Fibroblast of skin of left biceps (primary cell): ENCODE measurements at places on chromosomes 3 and 15.
A peak's percentile ranks its signal among the peaks of the same experiment; 100 is the strongest.

DNA sequence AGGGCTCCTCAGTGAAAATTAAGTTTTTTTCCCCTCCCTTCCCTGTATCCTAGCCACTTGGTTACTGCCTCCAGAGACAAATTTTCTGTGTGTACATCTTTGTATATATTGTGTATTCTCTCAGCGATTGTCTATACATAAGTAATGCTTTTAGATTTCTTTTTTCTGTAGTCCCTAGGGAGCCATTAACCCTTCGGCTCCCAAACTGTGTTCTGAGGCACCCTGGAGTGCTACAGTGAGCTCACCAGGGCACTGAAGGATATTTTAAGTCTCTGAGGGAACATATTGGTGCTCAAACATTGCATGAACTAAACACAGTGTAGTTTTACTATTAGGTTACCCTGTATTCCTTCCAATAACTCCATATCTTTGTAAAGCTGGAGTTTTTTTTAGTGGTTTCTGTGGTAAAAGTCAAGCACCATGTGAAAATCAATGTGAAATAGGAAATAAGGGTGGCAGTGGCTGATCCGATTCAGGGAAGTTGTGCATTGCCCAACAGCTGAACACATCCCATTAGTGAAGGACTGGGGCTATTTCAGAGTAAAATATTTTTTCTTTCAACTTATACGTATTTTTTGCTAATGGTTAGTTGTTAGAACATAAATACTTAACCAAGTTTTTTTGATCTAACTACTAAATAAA is 43.0 kb downstream of the USP13 start:
- DNase-seq = no peak

GRCh38 chr15:90829942-90830440 is 38.4 kb upstream of the FURIN start:
- DNase-seq = no peak

- DNase-seq = no peak
Observed at GRCh38 chr3:65582012-65582717, 456.6 kb downstream of the MAGI1 start.

GRCh38 chr3:129161860-129162271 is 1.0 kb upstream of the ISY1 start:
- no peak for DNase-seq

- no peak for DNase-seq
Observed at GRCh38 chr3:197533396-197533795, 22.4 kb downstream of the BDH1 start.

DNA sequence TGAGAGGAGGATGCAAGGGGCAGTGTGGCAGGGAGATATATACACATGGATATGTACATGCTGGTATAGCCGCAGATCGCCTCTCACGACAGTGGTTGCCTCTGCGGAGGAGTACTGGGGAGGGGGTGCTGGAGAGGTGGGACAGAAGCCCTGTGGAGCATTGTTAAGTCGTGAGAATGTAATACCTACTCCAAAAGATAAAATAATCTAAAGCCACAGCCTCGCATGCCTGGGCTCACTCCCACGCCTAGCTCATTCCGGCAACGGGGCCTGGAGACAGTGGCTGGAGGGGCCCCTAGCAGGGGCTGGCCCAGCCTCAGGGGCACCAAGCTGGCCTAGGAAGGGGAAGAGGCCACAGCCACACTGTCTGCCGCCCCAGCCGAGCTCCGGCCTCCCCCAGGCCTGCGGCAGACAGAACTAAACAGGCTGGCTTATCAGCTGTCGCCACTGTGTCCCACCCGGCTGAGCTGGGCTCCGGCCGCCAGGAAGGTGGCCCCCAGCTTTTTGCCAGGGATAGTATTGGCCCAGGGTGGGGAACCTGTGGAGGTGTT is 65.1 kb upstream of the LCTL start:
- no peak for DNase-seq

DNA sequence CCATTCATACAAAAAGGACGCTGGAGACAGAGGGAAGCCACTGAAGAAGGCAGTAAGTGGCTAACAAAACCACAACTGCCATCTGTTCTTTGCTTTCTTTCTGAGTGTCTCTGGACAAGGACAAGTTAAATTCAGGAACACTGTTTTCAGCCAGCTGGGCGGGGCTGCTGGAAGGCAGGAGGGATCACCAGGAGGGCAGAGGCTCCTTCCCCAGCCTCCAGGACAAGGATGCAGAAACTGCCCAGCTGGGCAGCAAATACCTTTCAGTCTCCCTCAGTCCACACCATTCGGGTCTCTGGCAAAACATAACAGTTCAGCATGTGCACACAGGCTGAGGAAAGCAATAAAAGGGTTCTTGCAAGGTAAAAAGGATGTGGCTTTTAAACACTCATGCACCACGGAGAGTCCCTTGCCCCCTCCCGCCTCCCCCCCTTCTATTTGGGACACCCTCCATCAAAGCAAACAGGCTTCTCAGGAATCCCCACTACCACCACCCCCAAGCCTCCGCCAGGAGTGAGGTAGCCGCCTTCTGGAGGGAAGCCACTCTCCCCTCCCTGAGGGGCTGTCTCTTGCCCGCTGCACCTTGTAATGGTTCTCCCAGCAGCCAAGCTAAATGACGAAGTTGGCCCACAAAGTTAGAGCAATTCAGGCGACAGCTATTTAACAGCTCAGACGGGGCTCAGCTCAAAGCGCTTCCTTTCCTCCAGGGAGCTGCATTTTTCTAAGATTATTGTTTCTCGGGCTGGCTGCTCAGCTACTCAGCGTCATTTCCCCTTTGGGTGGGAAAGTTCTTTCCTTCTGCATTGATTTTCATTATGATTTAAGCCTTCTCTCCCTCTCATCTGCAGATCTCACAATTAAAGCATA is 3.8 kb downstream of the HEG1 start:
- peak; percentile 81 for DNase-seq

DNA sequence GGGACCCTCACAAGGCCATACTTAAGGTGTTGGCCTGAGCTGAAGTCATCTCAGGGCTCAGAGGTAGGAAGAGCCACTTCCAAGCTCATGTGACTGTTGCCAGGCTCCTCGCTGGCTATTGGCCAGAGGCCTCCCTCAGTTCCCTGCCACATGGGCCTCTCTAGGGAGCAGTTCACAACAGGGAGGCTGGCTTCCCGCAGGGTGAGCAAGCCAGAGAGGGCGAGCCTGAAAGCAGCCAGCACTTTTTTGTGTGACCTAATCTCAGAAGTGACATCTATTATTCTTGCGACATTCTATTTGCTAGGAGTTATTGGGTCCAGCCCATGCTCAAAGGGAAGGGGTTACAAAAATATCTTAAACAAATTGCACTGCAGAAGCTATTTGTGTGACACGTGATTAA is 201.4 kb downstream of the SSR3 start:
- DNase-seq = no peak

- no peak for DNase-seq
Observed at GRCh38 chr3:173770796-173771573, 373.4 kb downstream of the NLGN1 start.

DNA sequence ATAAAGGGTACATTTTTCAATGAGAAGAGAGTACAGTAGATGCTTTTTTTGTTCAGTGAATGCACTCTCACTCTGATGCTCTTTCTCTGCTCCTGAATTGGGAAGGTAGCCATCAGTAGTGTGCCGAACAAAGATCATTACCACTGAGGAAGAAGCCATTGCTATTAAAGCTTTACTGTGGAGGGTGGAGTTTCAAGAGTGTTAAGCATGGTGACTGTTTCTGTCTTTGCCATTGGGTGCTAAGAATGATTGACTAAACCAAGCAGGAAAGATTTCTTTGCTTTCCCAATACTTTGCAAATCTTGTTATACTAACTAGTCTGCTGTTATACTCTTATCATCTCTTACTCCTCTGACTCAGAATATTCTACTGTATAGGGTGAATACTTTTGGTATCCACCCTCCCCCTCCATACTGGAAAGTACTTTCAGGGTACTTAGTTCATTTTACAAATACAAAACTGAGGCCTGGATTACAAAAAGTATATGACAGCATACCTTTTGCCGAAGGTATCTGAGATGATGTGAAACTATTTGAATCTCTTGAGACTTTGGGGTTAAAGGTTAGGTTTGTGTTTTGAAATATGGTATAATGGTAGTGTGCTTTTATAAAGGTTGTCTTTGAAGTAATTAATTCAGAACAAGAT is 1.7 kb downstream of the RAB11A start:
- no peak for DNase-seq

DNA sequence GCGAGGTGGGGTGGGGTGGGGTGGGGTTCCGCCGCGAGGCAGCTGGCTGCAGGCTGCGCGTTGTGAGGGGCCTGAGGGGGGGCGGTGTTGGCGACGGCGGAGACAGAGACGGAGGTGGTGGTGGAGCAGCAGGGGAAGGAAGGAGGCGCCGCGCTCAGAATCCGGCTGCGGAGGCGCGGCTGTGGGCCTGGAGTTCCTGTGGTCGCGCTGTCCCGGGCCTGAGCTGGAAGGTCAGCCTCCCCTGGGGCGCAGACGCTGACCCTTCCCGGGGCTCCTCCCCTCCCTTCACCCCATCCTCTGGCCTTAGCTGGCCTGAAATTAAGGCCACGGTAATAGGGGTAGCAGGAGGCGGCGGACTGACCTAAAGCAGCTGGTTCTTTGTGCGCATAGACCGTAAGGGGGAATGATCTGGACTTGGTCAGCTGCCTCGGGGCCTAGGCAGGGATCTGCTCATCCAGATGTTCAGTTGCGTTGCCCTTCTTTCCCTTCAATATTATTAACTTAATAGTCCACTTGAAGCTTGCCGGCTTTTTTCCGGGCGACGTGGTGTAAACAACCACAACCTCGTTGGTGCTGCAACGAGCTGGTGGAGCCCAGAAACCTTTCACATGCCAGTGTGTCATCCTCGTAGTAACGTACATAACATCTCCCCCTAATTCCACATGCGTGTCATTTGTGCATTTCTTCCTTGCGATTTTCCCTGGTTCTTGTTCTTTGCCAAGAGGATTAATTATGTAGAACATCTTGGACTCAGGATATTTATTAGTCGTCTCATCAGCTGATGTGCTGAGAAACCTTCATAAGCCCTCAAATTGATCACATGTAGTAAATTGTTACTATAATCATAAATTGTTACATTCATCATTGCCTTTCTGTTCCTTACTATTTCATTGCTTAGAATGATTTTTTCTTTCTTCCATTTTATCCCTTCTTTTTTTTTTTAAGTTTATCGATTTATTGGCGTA is 626 bp downstream of the SEC62 start:
- no peak for DNase-seq
